Stimulated activated CD8-positive, alpha-beta memory T cell treated with anti-CD3 and anti-CD28 coated beads, Interleukin-15, amount 100 ng/mL, for 4 hours (primary cell): ENCODE measurements at places on chromosomes 1 and 21.

DNA sequence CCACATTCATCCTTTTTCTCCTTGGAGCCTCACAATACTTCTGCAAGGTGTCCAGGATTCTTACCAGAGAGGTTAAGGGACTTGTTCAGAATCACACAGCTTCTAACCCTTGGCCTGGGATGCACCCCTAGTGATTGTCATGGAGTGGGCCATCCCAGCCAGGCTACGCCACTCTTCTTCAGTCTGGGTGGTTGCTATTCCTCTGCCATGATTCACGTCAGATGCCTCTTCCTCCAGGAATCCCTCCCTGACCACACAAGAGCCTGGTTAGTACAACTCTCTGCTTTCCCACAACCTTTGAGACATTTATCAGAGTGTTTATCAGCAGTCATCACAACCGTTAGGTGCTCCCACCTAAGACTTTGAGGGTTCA, 121.8 kb downstream of the EPHB2 start:
- DNase-seq: no peak

DNA sequence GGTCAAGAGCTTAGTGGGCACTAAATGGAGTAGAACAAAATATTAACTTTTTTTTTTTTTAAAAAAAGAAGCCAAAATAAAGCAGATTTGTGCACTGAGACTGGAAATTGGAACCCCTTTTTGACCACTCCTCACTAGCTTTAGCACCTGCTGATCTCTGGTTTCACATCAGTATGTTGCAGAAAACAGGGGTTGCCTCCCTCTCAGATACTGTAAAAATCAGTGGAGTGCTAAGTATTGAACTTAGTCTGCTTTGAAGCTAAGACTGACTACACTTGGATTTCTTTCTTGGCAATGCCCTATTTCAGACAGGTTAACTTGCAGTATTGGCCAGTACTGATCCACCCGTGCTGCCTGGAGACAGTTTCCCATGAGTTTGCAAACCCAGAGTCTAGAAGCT, 2.7 kb upstream of the KIAA0040 start:
- DNase-seq: no peak

DNA sequence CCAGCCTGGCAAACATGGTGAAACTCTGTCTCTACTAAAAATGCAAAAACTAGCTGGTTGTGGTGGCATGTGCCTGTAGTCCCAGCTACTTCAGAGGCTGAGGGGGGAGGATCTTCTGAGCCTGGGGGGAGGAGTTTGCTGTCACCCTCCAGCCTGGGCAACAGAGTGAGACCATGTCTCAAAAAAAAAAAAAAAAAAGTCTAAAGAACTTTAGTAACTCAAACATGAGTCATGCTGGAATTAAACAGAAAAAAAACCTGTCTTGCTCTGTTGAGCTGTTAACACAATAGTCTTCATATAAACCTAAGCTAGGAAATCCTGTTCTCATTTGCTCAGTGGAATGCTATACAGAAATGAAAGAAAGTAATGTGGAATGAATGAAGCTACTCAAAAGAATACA, 16.7 kb upstream of the DISP1 start:
- DNase-seq: no peak

DNA sequence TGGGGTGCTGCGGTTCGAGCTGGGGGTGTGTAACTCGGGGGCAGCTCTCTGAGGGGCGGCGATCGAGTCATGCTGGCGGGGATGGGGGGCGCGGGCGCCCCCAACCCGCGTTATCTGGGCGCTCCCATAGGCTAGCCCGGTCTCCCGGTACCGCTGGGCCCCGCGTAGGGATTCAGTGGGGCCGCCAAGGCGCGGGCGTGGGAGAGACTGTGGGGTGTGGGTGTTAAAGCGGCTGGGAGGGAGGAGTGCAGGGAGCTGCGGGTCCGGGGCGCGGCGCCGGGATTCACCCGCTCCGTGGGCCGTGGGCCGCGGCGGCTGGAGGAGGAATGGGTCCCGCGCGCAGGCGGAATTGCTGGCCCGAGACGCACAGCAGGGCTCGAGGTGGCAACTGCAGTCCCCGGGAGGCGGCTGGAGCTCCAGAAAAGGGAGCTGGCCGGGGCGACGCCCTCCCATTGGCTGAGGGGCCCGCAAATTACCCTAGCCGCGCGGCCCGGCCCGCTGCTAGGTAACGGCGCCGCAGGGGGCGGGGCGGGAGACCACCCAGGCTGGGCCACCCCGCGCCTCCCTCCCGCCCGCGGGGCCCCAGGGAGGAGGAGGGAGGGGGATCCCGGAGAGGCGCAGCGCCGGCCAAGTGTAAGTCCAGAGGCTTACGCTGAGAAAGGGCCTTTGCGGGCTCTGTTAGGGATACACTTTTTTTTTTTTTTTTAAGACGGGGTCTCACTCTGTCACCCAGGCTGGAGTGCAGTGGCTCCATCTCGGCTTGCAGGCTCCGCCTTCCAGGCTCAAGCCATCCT, at the start of gene PTCH2:
Gene PTCH2, minus strand, starts transcription at position 392 of the 794 bp plus-strand sequence. Its CDS starts 321 bp downstream, at position 71.
- no peak for DNase-seq

DNA sequence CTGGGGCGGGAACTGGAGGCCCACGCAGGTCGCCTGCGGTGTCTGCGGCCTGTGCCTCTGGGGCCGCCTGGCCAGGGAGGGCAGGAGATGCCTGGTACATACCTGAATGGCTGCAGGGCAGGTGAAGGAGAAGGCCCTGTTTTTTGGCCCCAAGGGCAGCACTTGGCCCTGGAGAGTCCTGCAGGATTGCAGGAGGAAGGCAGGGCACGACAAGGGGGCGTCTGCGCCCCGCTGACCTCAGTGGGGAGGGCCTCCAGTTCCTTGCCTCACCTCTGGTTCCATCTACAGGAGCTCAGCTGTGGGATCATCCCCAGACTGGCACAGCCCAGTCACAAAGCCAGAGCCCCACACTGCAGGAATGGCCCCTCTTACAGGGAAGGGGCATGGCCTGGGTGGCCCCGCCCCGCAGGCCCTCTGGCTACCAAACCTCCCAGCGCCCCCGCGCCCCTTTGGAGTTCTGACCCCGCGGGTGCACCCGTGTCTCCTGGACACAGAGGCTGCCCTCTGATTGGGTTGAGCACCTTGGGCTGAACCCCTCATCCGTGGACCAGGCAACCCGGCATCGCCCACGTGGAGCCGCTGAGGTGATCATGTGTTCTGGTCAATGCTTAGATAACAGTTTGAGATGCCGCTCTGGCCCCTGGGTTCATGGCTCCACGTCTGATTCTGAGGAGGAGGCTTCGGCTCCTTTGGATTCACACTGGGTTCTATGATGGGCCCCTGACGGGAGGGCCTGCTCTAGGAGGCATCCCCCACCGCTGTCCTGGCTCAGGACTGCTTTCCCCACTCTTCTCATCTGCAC, 1.3 kb upstream of the PEX10 start:
- DNase-seq: no peak

GRCh38 chr1:83929184-83929583, 69.7 kb downstream of the TTLL7 start:
- DNase-seq: no peak

GRCh38 chr1:70038025-70038424, 167.4 kb downstream of the LRRC40 start:
- DNase-seq: no peak
